ENCODE measurements at places on chromosomes 16 and 17. TPM values are rescaled to one million over a fixed set of nuclear protein-coding genes. Genes with fewer than 3 reads are reported as not detected.

Gene CD300H
- polyA plus RNA-seq = not detected

DNA sequence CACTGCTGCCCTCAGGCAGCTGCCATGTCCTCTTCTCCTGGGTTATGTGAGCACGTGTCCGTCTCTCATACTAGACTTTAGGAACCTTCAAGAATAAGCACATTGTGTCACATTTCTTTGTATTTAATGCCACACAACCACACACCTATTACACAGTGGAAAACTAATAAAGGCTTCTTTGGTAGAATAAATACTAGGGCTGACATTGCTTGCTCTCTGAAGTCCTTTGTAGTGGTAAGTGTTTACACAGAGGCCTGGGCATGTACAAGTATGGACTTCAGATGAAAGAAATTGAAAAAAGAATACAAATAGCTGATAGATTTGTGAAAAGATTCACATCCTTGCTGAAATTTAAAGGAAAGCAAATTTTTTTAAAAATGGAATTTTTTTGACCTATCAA lies 188.1 kb upstream of the CCL2 start:
- no peak overlapping the region for H3K4me3 ChIP-seq
- DNase-seq = no peak
- no peaks in the 10 kb centered on the region for H3K4me1 ChIP-seq

DNA sequence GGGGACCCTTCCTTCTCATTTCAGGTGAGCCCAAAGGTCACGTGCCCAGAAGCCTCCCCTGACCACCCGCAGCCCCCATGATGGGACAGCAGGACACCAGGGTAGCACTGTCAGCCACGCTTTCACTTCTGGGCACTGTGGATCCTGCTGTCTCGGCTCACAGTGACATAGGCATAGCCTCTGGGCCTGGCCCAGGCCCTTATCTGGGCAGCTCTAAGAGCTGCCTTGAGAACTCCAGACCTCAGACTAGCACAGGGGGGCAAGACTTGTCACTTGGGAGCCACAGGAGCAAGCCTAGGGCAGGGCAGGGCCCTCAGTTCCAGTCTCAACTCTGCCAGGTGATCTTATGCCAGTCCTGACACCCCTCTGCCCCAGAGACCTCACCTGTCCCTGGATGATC lies 4.7 kb downstream of the NATD1 start:
- peaks cover 3% of the 10 kb centered on the region for H3K4me1 ChIP-seq
- DNase-seq = no peak
- H3K27ac ChIP-seq = no peak overlapping the region
- H3K4me3 ChIP-seq = no peak overlapping the region

DNA sequence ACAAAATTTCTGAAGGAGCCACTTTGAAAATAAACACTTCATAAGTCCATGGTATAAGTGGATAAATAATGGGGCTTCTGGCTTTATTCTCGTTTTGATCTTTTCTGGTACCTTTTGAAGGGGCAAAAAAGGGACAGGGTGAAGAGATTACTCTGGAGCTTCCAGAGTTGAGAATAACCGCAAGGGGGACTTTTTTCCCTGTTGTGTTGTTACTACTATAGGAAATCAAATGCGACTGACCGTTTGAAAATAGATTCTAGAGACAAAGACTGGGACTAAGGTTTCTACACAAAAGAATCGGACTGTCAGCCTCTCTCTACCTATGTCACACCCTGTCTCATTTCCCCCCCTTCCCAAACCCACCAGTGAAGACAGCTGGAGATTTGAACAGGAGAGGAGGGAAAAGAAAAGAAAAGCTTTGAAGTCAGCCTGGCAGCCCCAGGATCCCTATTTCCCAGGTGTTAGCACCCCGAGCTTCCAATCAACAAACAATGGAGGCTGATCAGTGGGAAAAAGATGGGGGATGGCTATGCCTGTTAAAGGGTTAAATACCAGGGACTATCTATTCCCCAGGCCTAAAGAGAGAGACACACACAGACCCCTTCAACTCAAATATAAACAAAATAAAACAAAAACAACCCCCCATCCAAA lies 8.4 kb downstream of the HOXB4 start:
- DNase-seq = no peak
- H3K27me3 ChIP-seq = no peaks in the 10 kb centered on the region
- H3K4me1 ChIP-seq = peaks cover 13% of the 10 kb centered on the region
- H3K4me3 ChIP-seq = no peak overlapping the region
- peak overlapping the region; percentile 81 for H3K27ac ChIP-seq
- H3K36me3 ChIP-seq = no peaks in the 10 kb centered on the region

GRCh38 chr17:78127239-78127887 lies 1.2 kb downstream of the TMC6 start:
- H3K4me3 ChIP-seq = no peak overlapping the region
- H3K27ac ChIP-seq = no peak overlapping the region
- no peaks in the 10 kb centered on the region for H3K4me1 ChIP-seq
- H3K27me3 ChIP-seq = no peaks in the 10 kb centered on the region
- H3K36me3 ChIP-seq = no peaks in the 10 kb centered on the region

GRCh38 chr17:42275527-42276358 lies 448 bp downstream of the STAT5B start:
- H3K36me3 ChIP-seq = no peaks in the 10 kb centered on the region
- H3K4me3 ChIP-seq = peak overlapping the region; percentile 95
- H3K4me1 ChIP-seq = no peaks in the 10 kb centered on the region
- peak; percentile 45 for DNase-seq
- H3K27me3 ChIP-seq = no peaks in the 10 kb centered on the region

DNA sequence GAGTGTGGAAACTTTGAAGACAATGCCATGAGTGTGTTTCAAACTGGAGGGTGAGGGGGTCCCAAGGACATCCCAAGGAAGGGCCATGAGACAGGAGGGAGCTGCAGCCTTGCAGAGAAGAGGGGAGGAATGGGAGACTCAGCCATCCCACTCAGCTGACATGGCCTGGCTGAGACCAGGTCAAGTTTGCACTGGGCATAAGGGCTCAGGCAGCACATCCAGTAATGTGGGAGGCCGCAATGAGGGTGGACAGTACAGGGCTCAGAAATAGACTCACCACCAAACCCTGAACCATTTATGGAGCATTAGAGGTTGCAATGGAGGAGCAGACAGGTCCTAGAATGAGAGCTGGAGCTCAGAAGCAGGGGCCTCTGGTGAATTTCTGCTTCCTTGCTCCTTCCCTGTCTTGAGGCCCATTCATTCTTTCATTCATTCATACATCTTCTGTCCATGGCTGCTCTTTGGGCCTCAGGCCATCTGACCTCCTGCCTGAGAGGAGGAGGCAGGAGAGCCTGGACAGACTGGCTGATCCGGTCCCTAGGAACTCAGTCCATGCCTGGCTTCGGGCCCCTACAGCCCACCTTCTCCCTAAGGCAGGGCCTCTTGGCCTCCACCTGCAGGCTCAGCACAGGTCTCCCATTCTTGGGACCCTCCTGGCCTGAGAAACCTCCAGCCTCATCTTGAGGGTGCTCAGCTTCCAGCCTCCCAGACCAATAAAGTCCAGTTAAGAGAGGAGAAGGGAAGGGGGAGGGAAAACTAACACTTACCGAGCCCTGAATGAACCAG lies 70.5 kb upstream of the CDH5 start:
- H3K27me3 ChIP-seq = no peaks in the 10 kb centered on the region
- H3K4me1 ChIP-seq = no peaks in the 10 kb centered on the region
- no peak overlapping the region for H3K4me3 ChIP-seq
- no peak for DNase-seq
- no peak overlapping the region for H3K27ac ChIP-seq

- no peaks in the 10 kb centered on the region for H3K36me3 ChIP-seq
- H3K4me1 ChIP-seq = no peaks in the 10 kb centered on the region
- peak; percentile 18 for DNase-seq
- H3K27ac ChIP-seq = no peak overlapping the region
These were observed 9.3 kb upstream of the ADGRG1 start for GRCh38 chr16:57619133-57619605.

GRCh38 chr16:2856686-2857450 lies 1.1 kb downstream of the PRSS22 start:
- H3K27ac ChIP-seq = no peak overlapping the region
- no peak for DNase-seq
- no peaks in the 10 kb centered on the region for H3K27me3 ChIP-seq
- H3K4me1 ChIP-seq = no peaks in the 10 kb centered on the region
- H3K4me3 ChIP-seq = no peak overlapping the region

DNA sequence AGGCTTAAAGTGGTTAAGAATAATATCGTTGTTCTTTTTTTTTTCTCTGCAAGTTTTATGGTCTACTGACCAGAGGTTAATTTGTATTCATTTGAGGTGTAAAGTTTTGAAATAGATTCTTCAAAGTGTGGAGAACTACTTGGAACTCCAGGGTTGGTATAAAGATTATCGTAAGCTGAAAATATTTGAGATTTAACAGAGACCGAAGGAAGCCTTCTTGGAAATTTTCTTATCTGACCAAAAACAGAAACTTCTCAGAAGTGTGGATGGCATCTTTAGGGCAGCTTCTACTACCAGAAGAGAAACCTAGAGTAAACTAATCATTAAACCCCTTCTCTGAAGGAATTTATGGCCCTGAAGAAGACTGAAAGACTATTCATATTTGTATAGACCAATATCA lies 206.8 kb upstream of the MON1B start:
- no peak for DNase-seq
- no peak overlapping the region for H3K27ac ChIP-seq
- no peaks in the 10 kb centered on the region for H3K36me3 ChIP-seq
- H3K27me3 ChIP-seq = no peaks in the 10 kb centered on the region
- no peaks in the 10 kb centered on the region for H3K4me1 ChIP-seq
